ENCODE measurements at places on chromosomes 7 and 10. TPM values are rescaled to one million over a fixed set of nuclear protein-coding genes. Genes with fewer than 3 reads are reported as not detected.

GRCh38 chr10:29377333-29377961 lies 88.6 kb downstream of the LYZL1 start:
- DNase-seq, result no peak

DNA sequence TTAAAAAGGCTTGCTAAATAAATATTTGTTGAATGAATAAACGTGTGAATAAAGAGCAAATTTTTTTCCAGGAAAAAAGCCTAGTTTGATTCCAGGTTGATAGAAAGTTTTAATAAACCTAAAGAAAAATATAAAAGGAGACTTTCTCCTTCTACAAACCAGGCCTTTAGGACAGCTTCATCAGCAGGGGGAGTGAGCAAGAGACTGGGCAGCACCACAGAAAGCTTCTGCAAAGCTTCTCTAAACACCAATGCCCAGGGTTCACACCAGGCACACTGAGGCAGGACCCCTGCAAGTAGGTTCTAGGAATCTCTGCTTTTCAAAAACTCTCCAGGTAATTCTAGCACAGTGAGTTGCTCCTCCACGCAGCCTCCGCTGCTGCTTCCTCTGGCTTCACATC lies 66.4 kb upstream of the SEC61G start:
- DNase-seq, result no peak

- DNase-seq, result no peak
These were observed 4.8 kb downstream of the GPR146 start for GRCh38 chr7:1049006-1049741.

GRCh38 chr10:103757531-103758293 lies 97.7 kb downstream of the SH3PXD2A start:
- no peak for DNase-seq

Gene TDRD1
- not detected for total RNA-seq

Data from osteocyte (in vitro differentiated cells).